ENCODE measurements at places on chromosomes 12 and 14. TPM values are rescaled to one million over a fixed set of nuclear protein-coding genes. Genes with fewer than 3 reads are reported as not detected.

DNA sequence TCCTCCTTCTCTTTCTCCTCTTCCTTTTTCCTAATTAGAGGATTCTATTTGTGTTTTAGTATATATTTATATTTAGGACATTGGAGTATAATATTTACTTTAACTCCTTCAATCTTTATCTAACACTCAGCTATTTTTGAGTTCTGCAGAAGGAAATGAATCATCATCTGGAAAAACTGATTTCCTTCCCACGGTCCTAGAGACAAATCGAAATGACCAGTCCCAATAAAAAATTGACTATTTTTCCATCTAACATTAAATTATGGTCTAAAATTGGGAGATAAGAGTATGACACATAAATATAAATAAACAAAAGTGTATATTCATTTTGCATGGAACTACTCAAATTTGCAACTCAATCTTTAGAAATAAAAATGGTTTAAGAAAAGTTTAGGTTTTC is 167.4 kb downstream of the TMTC3 start:
- DNase-seq: peak; percentile 75

DNA sequence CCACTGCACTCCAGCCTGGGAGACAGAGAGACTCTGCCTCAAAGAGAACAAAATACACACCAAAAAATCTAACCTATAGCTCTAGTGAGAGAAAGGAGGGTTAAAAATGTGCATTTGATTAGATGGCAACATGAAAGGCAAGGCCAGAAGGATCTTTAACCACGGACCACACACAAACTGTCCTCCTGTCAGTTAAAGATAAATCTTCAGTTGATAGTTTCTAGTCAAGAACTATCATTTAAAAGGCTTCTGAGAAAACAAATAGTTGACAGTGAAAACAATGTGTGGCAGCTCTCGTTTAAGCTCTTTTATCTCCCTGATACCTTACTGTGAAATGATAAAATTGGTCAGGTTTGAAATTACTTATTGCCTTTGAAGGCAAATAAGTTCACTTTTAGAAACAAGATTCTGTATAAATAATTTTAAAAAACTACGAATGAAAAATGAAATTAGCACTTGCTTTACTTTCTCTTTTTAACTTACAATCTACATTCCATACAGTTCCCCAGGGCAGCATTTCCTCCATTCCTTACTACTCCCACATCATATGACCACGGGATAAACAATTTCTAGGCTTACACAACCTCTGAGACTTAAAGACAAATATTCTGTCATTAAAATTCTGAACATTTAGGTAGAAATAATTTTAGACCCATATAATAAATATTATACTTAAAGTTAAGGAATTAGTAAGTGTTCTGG is 71.4 kb upstream of the GNPNAT1 start:
- peak; percentile 88 for DNase-seq

The ALX1 gene
- not detected for polyA plus RNA-seq

DNA sequence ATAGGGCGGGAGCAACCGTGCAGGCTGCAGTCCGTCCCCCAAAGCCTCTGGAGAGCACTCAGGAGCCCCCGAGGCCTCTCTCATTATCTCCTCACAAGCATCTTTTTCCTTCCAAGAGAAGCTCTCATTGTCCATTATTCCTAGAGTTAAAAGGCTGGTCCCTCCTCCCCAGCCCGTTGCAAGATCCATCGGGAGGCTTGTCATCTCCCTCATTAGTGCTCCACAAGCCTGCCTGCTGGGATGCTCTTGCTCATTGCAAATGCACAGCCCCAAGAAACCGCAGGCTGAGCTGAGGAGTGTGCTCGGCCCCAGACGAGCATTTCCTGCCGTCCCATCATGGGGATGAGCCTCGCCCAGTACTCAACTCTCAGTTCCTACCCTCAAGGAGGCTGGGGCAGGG is 23.3 kb downstream of the NUAK1 start:
- DNase-seq: peak; percentile 71

GRCh38 chr12:68844318-68844745 is 36.4 kb downstream of the MDM2 start:
- no peak for DNase-seq

DNA sequence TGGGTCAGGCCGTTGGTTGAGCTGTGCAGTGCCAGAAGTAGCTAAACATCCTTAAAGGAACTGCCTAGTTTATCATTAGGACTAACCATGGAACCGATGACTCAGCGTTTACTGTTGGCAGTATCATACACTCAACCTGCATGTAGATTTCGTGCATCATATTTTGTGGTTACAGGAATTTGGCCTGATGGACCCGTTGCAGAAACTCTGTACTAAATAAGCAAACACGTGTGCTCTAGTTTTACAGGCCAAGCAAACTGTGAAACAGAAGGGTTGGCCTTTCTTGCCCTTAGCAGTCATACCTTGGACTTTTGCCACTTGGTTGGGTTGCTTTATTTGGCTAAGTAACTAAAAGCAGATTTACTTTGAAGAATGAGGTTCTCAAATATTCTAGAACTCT is 35.6 kb downstream of the DGLUCY start:
- peak; percentile 100 for DNase-seq

GRCh38 chr12:104784592-104784991 is 173.5 kb downstream of the SLC41A2 start:
- DNase-seq: peak; percentile 16

- no peak for DNase-seq
Measured at GRCh38 chr14:57816568-57817284, 49.2 kb downstream of the SLC35F4 start.

GRCh38 chr14:97029800-97030199 is 232.6 kb downstream of the VRK1 start:
- DNase-seq: no peak

The PMCH gene
- not detected for polyA plus RNA-seq

- no peak for DNase-seq
Measured at GRCh38 chr14:102629011-102629444, 36.6 kb downstream of the RCOR1 start.

The ANAPC7 gene
- polyA plus RNA-seq: 55.2 TPM

The SDR39U1 gene
- polyA plus RNA-seq: 24.7 TPM

The GZMB gene
- polyA plus RNA-seq: not detected

DNA sequence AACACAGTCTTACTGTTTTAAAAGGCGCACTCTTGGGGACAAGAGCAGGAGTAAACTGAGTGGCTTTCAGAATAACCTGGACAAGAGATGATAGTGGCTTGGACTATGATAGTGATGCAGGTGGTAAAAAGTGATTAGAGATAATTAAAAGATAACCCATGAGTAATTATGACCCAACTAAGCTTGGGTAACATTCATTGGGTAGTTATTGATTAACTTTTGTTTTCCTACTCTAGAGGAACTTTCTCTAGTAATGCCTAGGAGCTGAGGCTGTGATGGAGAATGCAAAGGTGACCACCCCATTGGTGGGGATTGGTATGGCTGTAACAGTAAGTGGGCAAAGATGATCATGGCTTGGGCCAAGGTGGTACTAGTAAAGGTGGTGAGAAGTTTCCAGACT is 22.3 kb upstream of the FRS2 start:
- DNase-seq: no peak

The RPS6KL1 gene
- 0.52 TPM for polyA plus RNA-seq

DNA sequence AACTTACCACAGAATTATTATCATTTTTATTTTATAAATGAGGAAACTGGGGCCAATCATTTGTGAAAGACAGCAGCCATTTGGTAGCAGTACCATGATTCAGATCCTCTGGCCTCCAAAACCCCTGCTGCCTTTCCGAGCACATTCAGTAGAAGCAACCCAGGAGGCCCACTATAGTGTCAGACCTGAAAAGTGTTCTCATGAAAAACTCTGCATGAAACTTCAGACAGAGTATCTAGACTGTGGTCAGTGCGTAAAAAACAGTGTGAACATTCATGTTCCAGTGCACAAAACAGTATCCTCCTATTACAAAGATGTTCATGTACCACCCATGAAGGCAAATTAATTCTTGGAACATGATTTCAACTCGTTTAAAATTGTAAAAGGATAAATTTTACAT is 112.0 kb downstream of the EPS8 start:
- no peak for DNase-seq

GRCh38 chr12:110104188-110105094 is 19.7 kb upstream of the IFT81 start:
- no peak for DNase-seq

DNA sequence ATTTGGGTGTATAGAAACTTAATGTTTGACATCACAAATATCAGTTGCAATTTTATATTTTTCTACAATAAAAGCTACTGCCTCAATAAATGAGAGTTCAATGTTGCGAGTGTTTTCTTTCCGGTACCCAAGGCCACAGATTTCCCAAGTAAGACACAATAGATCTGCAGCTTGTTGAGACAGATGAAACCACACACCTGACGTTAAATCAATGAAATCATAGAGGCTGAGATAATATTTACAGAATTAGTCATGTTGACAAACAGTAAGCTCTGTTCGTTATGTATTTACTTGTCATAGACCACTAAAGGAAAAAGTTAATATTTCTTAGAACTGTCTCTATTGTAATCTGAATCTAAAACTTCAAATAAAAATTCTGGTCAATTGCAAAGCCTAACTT is 49.2 kb upstream of the PTHLH start:
- DNase-seq: no peak

The SLC15A5 gene
- not detected for polyA plus RNA-seq

DNA sequence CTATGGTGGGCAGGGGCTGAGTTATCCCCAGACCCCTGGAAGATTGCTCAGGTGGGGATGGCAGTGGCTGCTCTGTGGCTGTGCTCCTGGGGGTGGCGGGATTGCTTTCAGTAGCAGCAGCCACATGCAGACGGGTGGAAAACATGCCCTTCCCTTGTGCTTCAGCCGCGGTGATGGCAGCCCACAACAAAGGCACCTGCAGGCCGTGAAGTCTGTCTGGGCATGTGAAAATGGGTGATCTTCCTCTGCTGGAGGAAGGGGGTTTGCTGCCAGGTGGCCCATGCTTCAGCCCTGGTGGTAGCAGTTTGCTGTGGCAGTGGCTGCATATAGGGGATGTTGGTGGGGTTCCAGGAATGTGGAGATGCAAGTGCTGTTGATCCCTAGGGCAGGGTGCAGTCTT is 326.2 kb upstream of the RGS6 start:
- DNase-seq: no peak

- DNase-seq: no peak
Measured at GRCh38 chr14:64272019-64272418, 22.2 kb downstream of the ESR2 start.

The SLC7A8 gene
- 12.6 TPM for polyA plus RNA-seq

The NRL gene
- 0.49 TPM for polyA plus RNA-seq

- peak; percentile 28 for DNase-seq
Measured at GRCh38 chr14:58824106-58824505, 186.3 kb downstream of the DACT1 start.

The CSRP2 gene
- 63.5 TPM for polyA plus RNA-seq

DNA sequence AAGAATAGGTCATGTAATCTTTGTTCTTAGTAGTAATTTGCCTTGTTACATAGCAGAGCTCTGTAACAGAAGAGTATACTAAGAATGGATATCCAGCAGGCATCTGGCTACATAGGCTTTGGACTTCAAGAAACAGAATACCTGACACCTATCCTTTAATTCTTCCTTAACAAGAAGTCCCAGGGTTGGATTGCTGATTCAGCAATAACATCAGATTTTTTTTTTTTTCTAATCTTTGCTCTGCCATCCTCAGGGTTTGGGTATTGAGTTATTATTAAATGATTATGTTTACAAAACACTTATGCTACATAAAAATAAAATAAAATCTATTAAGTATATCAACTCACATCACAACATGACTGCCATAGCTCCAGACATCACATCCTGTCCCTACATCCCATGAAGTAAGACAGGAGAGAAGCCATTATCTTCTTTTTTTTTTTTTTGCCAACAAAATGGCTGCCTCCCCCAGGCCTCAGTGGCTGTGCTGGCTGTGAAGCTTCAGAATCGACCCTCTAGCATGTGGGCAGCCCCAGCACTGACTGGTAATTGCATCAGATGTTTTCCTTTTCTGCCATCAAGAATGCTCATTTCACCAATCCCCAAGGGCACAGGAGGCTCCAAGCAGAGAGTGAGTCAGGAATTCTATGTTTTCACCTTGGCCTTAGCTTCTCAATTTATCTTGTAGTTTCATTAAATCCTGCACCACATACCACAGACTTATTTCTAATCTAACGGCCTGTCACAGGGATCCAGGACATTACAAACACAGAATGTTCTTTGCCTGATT is 186.2 kb downstream of the DICER1 start:
- DNase-seq: no peak

DNA sequence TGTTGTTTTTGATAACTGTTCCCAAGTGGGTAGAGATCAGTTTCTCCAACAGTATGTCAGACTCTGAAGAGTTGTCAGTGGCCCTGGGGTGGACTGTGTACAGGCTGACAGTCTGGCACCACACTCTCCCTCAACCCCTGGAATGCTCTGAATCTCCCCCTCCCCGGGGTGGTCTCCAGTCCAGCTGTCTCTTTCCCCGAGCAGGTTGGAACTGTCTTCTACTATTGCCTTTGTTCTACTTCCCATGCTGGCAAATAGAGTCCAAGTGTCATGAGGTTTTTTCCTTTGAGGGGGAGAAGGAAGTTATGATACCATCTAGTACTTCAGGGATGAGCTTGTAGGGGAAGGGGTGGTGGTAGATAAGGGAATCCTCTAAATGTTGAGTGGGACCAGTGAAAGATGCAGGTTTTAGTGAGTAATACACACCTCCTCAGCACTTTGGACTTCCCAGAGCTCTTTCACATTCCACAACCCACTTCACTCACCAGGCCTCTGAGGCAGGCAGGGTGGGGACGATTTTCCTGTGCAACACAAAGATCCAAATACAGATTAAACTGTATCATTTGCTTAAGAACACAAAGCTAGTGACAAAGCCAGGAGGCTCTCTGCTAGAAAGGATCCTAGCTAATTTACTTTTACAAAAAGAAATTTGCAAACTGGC is 170.7 kb upstream of the GZMB start:
- DNase-seq: peak; percentile 15

The SOX5 gene
- 12.4 TPM for polyA plus RNA-seq

The CELA1 gene
- not detected for polyA plus RNA-seq

The LMNTD1 gene
- polyA plus RNA-seq: not detected

DNA sequence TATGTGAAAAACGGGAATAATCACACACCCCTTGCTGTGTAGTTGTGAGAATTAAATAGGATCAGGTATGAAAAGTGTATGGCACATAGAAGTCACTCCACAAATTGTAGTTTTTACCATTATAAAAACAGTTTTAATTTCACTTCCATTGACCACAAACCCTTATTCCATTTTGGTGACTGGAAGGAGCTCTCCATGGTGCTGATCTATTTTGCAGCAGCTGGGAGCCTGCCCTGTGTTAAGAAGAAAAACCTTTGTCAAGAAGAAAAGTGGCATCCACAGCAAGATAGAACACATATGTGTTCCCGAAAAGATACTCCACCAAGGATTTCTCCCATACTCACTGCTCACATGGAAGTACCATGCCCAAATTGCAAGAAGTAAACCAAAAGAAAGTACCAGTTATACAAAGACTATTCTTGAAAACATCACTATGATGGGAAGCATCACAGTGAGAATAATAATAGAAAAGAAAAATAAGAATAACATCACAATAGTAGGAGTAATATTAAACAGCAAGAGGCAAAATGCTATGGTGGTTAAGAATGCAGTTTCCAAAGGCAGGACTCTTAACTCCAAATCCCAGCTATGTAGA is 58.7 kb downstream of the TUNAR start:
- DNase-seq: peak; percentile 33

DNA sequence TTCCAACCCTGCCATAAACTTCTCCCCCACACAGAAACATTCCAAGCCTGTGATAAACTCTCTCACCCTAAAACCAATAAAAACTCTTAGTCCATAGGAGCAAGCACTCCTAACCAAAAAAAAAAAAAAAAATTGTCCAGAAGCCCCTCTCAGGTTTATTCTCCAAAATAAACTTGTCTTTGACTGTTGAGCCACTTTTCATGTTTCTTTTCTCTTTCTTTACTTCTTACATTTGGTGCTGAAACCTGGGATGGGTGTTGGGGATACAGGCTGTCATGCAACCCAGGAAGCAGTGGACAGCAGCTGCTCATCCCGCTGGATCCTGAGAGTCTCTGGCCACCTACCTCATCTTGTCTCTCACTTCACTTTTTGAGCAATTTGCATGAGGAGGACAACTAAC is 2.0 kb upstream of the ADAM20 start:
- DNase-seq: no peak

Data from fibroblast of lung (primary cell).